ENCODE measurements at places on chromosomes 11 and 22.

- no peak for DNase-seq
Measured at GRCh38 chr22:44201665-44202064, 20.9 kb downstream of the PARVG start.

DNA sequence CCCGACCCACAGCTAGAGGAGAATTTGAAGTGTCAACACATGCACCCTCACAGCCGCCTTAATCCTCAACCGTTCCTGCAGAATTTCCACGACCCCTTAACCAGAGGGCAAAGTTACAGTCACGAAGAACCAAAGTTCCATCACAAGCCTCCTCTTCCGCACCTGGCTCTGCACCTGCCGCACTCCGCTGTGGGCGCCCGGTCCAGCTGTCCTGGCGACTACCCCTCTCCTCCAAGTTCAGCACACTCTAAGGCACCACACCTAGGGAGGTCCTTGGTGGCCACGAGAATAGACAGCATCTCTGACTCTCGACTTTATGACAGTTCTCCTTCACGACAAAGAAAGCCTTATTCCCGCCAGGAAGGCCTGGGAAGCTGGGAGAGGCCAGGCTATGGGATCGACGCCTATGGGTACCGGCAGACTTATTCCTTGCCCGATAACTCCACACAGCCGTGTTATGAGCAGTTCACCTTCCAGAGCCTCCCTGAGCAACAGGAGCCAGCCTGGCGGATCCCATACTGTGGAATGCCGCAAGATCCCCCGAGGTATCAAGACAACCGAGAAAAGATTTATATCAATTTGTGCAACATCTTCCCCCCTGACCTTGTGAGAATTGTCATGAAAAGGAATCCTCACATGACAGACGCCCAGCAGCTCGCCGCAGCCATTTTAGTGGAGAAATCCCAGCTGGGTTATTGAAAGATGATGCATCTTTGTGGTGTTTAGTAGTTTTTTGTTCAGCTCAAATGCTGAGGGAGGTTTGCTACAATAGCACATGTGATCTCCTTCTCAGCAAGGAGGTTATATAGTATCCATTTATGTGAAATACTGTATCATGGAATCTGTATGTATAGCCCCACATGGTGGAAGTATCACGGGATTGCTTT is 72.1 kb downstream of the ZC3H12C start:
- DNase-seq = no peak

DNA sequence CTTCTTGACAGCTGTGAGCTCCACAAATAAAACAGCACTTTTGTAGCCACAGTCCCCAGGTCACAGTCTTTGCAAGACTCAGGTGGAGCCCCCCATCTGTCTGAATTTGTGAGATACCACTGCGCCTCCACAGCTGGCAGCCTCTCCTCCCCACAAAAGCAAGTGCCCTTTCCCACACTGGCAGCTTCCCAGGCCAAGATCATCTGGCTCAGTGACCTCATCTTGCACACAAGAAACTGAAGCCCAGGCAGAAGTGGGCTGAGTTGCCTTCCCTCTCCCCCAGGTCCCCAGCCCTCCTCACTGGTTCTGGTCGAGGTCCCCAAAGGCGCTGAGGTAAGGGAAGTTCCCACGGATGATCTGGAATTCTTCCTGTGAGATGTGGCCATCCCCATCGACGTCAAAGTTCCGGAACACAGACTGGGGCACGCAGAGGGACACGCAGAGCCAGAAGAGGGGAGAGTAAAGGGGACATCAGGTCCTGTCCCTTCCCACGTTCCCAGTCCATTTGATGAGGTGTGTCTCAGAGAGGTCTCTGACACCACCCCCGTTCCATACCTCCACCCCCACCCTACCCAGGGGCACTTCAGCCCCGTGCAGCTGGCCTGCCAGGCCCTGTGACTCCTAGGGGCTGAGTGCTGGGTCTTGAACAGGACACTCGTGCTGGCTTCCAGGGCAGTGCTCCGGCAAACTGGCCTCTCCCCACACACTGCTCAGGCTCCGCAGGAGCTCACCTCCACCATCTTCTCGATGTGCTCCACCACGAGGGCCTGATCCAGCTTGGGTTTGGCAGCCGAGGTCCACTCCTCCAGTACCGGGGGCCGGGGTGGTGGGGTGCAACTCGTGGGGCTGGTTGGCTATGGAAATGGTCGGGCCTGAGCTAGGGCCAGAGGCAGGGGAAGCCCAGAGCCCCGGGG is 8.9 kb downstream of the RASGRP2 start:
- DNase-seq = no peak

- no peak for DNase-seq
Measured at GRCh38 chr22:37396488-37397084, 30.7 kb downstream of the ELFN2 start.

DNA sequence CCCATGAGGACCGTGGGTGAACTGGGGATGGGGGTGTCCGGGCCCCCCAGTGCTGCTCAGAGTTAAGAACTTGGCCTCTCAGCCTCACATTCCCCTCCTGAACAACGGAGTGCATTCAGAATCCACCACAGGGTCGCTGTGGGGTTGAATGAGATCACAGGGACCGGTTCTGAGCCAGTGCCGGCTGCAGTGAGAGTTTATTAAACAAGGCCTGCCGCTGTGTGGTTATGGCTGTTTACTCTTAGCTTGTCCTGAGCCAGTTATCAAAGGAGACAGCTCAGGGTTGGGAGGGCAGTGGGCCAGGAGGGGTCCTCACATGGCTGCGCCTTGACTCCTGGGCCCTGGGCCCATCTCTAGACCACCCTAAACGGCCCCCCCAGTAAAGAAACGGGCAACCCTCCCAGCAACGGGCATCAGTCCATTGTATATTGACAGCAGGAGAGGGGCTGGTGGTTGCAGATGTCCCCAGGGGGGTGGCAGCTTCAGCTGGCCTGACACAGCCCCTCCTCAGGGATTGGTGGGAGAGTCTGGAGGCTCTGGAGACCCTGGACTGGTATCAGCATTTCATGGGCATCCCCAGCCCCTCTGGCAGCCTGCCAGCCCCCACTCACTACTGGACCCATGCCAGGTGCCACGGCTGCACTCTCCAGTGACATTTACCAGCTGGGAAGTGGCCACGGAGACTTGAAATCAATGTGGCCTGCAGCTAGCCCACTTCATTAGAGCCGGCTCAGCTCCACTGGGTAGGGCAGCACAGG is 15.1 kb upstream of the CABP7 start:
- DNase-seq = no peak

GRCh38 chr22:20602609-20603164 is 95.3 kb downstream of the MED15 start:
- DNase-seq = no peak

- no peak for DNase-seq
Measured at GRCh38 chr11:2437516-2437915, 6.8 kb downstream of the TRPM5 start.

DNA sequence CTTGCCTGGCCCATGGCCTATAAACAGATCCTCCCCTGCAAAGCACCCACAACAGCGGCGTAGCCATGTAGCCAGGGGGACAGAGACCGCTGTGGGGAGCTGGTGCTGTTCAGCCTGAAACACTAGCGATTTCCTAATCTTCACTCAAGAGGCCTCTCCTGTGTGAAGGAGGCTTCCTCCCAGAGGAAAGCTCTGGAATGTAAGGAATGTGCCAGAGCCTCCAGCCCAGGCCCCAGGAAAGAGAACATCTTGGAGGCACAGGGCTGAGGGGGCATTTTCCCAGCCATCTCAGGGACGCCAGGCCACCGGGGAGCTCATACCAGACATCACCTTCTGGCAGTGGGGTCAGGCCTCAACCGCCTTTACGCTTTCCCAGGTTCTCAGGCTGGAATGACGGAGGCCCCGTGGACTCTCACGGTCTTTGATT is 24.0 kb downstream of the MIAT start:
- no peak for DNase-seq

GRCh38 chr11:75090671-75091177 is 6.0 kb downstream of the OR2AT4 start:
- DNase-seq = no peak

DNA sequence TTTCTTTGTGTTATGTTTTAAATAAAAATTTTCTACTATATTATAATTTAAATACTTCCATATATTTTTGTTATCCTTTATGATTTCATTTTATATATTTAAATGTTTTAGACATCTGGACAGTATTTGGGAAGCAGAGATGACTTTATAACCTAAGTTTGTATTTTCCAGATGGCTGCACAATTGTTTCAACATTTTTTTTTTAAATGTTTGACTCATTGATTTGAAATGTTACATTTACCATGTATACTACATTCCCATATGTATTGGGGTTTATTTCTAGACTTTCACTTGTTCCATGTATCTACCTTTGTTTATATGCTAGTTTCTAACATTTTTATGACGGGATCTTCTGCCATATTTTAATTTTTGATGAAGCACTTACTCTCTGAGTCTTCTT is 766.5 kb downstream of the METTL15 start:
- no peak for DNase-seq

- DNase-seq = no peak
Measured at GRCh38 chr11:115931548-115932083, 427.4 kb upstream of the CADM1 start.

GRCh38 chr11:128181088-128181480 is 406.3 kb downstream of the ETS1 start:
- no peak for DNase-seq

GRCh38 chr11:8086571-8086970 is 5.6 kb downstream of the TUB start:
- no peak for DNase-seq

GRCh38 chr22:41382610-41383009 is 868 bp downstream of the TEF start:
- DNase-seq = no peak

DNA sequence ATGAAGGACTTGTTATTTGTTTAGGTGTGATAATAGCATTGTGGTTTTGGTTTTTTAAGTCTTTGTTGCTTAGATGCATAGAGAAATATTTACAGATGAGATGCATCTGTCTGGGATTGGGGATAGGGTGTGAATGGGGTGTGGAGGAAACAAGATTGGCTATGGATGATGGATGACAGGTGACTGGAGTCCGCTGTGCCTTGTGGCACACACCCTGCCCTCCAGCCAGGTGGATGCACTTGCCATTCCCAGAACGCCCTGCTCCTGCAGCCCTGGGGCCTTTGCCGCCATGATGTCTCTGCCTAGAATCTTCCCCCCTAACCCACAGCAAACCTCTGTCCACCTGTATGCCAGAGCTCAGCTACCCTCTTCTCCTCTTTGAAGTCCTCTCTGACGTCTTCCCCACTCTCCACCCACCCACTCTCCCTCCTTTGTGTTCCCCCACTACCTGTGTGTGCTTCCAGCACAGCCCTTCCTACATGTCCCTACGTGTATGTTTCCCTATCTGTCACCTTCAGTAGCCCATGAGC is 54.7 kb downstream of the WNT11 start:
- no peak for DNase-seq

DNA sequence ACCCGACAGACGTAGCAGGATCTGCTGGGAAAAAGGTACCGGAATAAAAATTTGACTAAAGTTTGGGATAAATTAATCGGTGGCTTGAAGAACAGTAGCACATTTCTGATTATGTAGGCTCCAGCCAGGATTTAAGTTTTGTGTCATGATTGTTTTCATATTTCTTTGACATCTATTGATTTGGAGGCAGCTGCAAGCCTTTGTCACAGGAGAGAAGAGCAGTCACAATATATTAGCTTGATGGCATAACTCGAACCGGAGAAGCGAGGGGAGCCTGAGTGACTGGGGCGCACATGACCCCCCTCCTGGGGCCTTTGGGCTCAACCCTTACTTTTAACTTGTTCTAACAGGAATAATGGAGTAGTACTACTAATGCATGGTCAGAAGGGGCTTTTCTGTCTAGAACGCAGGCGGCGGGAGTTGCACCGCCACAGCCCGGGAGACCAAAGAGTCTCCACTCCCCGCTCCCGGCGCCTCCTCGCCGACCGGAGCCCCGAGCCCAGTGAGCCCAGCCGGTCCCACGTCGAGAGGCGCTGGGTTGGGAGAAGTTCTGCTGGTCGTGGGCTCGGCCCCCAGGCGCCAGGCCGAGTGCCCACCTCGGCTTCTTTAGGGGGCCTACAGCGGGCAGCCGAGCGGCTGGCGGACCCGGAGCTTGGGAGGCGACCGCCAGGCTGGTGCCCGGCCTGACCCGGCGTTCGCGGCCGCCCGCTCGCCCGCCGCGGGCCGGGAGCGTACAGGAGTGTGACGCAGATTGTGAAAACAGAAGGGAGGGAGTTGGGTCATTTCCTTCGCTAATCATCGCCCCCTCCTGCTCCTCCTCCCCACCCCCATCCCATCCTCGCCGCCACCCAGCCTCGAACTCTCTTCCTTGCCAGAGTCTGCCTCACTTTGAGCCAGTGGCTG is 15.7 kb upstream of the PAX6 start:
- DNase-seq = no peak

DNA sequence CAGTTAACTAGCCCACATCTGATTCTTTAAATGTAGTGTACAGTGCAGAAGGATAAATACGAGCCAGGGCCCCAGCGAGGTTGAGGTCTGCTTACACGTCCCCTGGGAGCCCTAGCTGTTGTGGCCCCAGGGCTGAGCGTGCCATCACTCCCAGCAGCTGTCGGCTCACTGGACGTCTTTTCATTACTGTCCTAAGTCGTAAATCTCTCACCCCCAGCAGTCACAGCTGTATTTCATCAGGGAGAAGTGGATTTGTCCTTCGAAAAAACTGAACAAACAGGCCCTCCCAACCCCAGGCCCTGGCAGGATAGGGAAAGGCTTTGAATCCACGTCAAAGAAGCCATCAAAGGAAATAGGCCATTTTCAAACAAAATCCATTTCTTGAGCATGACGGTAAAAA is 110.4 kb upstream of the CSNK2A3 start:
- DNase-seq = no peak

GRCh38 chr11:64324692-64325469 is 7.0 kb downstream of the PRDX5 start:
- DNase-seq = no peak

GRCh38 chr22:42655693-42656092 is 6.5 kb upstream of the CYB5R3 start:
- DNase-seq = no peak

GRCh38 chr22:28710107-28710506 is 30.5 kb upstream of the TTC28 start:
- no peak for DNase-seq

- DNase-seq = no peak
Measured at GRCh38 chr22:47069270-47069669, 306.8 kb downstream of the TBC1D22A start.

GRCh38 chr11:78763664-78764063 is 189.0 kb upstream of the NARS2 start:
- no peak for DNase-seq

DNA sequence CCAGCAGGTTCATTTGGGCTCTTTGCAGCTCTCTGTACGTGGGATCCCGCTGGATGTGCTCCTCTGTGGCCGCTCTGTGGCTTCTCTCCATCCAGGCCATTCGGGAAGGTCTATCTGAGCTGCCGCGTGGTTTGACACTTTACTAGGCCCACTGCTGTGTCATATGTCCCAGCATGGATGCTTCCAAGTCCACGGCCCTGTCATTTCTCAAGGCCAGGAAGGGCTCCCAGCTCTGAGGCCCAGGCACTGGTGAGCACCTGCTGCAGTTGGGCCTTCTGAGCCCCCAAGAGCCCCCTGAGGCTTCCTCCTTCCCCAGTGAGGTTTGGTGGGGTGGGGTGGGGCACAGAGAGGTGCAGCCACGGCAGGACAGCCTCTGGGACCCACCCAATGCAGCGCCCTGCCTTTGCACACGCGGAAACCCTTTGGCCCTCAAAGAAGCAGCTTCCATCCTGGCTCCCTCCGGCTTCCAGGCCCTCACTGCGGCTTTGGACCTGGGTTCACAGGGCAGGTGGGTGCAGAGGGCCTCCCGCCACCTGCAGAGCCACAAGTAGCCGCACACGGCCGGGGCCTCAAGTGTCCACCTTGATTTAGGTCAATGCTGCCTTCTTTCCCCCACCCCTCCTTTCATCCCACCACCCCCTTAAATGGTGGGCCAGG is 44.5 kb upstream of the FGF3 start:
- DNase-seq = no peak
